ENCODE measurements at places on chromosomes 4 and X.

GRCh38 chrX:154661899-154662298 is 8.5 kb upstream of the CTAG2 start:
- no peak for DNase-seq

- no peak for DNase-seq
Measured at GRCh38 chr4:21835712-21836111, 112.9 kb downstream of the KCNIP4 start.

GRCh38 chr4:141180991-141181761 is 39.5 kb upstream of the ZNF330 start:
- no peak for DNase-seq

DNA sequence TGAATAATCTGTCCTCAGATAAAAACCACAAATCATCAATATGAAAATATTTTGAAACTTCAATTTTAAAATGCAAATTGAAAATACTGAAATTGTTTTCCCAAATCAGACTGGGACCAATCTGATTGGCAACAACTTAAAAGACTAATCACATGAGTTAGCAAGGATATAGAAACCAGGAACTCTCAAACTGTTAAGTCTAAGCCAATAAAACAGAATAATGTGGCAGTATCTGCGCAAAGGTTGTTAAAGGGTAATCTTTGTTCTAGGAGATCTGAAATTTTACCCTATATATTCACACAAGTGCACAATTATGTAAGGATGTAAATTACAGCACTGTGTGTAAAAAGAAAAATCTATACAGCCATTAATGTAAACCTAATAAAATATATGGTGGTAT is 29.7 kb downstream of the EIF4E start:
- no peak for DNase-seq

- DNase-seq: no peak
Measured at GRCh38 chr4:184697956-184698355, 35.9 kb downstream of the CENPU start.

GRCh38 chr4:24754571-24754970 is 40.8 kb upstream of the SOD3 start:
- DNase-seq: no peak

DNA sequence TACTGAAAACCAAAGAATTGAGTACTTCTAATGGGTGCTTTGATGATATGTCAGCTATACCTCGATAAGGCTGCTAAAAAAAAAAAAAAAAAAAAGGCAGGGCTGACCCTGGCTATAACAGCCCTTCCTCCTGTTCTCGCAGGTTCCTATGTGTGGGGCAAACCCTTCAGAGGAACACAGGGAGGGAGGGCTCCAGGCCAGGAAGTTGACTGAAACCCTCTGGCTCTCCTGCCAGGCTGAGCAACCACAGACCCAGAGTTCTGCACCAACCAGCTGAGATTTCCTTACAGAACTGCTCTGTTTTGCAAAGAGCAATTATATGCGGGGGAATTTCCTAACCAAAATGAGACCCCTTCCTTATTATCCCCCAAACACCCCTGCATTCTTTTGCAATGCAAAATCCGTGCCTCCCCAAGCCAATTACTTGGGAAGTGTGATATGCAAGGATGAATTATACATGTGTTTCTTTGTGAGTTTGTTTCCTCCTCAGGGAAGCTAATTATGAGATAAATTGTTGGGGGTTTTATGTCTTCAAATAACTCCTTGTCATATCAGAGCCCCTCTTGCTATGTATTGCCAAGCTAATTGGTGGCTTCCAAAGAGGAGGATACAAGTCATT is 45.6 kb downstream of the PDHA1 start:
- no peak for DNase-seq

DNA sequence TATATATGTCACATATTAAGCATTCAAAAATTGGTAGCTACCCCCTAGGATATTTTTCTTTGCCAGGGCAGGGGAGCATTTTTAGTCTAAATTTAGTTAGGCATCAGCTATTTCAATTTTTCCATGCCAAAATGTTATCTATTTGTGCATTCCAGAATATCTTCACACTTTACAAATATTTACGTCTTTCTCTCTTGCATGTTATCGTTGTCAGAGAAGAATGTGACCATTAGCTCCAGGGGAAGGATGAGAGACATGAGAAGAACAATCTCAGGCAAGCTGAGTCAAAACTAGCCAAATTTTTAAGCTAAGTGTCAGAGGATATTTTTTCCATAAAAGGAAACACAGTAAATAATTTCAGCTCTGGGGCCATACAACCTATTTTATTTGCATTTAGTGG is 885.0 kb upstream of the EPHA5 start:
- no peak for DNase-seq

- no peak for DNase-seq
Measured at GRCh38 chrX:124113621-124114600, 152.4 kb downstream of the STAG2 start.

DNA sequence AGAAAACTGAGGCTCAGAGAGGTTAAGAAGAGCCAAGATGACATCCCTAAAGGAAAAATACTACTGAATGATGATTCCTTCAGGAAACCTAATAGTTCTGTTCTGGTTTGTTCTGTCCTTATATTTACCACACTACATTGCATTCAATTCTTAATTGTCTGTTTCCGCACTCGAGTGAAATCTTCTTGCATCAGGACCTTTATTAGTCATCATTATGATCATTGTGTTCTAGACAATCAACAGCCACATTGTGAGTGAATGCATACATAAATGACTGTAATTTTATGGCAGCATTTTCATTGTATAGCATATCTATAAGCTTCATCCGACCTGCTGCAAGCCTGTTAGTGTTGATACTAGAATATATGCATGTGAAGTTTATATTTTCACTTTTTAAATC is 156.7 kb upstream of the FAM241A start:
- DNase-seq: no peak

DNA sequence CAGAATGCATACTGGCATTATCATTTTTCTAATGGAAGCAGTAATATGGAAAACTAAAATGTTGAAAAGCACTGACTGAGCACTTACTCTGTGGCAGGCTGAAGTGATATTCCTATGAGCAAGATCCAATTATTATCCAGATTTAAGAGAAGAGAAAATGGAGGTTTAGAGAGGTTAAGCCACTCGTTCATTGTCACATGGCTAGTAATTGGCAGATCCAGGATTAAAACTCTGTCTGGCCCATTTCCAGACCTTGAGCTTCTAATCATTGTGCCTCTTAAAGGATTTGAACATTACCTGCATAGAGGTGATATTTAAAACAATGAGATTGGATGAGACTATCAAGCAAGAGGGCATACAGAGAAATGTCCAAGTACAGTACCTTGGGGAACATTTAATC is 80.6 kb downstream of the MFAP3L start:
- DNase-seq: no peak

DNA sequence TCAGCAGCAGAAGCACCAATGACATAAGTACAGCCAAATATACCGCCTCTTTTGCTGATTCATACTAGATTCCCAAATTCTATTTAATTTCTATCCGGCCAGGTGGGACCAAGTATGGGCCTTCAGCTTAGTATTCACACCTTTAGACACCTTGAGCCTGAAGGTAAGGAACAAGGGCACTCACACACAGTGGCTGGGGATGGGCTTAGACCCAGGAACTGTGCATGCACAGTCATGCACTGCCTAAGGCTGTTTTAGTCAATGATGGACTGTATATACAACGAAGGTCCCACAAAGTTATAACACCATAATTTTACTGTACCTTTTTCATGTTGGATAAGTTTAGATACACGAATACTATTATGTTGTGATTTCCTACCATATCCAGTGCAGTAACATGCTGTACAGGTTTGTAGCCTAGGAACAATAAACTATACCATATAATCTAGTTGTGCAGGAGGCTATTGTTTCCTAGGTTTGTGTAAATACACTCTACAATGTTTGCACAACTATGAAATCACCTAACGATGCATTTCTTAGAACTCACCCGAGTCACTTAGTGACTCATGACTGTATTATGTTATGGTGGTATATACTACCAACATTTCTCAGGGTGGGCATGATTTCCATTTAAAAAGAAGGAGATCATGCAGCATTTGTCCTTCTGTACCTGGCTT is 9.7 kb upstream of the CLNK start:
- DNase-seq: no peak

GRCh38 chr4:41428601-41429279 is 109.2 kb upstream of the LIMCH1 start:
- DNase-seq: no peak

DNA sequence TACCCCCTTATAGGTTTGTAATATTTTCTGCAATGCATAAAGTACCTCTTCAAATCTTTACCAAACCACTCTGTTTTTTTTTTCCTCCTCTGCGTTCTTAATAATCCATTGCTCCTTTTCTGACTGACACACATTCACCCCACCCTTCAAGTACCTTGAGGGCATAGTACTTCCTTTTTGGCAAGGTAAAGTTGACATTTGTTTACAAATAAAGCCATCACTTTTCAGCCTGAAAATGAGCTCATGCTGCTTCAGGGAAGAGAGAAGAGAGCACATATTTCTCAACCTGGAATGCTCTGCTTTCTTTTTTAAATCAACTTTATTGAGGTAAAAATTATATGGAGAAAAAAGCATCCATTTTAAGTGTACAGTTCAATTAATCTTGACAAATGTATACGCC is 113.9 kb downstream of the AGTR2 start:
- DNase-seq: no peak

DNA sequence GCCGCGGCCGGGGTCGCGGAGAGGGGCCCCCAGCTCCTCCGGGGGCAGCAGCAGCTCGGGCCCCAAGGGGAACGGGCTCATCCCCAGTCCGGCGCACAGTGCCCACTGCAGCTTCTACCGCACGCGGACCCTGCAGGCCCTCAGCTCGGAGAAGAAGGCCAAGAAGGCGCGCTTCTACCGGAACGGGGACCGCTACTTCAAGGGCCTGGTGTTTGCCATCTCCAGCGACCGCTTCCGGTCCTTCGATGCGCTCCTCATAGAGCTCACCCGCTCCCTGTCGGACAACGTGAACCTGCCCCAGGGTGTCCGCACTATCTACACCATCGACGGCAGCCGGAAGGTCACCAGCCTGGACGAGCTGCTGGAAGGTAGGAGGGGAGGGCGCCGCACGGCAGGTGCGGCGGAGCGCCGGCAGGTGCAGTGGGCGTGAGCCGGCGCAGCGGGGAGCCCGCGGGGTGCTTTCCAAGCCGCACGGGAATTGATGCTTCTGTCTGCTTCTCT is 886 bp downstream of the DCLK2 start:
- DNase-seq: peak; percentile 86

- DNase-seq: no peak
Measured at GRCh38 chrX:4265036-4265435, 551.6 kb upstream of the PRKX start.

DNA sequence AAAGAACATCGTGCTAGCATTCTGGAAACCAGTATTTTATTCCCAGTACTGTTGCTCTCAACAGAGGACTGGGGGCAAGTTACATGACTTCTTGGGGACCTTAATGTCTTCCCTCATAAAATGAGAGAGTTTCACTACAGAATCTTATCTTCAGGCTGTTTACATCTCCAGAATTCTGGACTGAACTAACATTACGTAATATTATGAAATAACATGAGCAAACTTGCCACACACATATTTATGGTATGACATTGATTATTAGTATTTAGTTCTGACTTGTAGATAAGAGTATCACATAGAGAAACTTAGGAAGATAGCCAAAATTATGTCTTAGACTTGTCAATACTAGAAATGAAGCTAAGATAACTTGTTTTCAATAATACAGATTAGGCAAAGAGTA is 68.0 kb downstream of the NFKB1 start:
- no peak for DNase-seq

- DNase-seq: no peak
Measured at GRCh38 chrX:135522878-135523693, 2.6 kb downstream of the INTS6L start.

- no peak for DNase-seq
Measured at GRCh38 chr4:37666625-37667071, 19.5 kb downstream of the RELL1 start.

- DNase-seq: no peak
Measured at GRCh38 chr4:161696944-161697343, 466.9 kb downstream of the FSTL5 start.

- DNase-seq: no peak
Measured at GRCh38 chrX:154693394-154693793, 40.0 kb upstream of the CTAG2 start.

- no peak for DNase-seq
Measured at GRCh38 chr4:130576218-130576617, 1480.3 kb downstream of the C4orf33 start.

GRCh38 chr4:3247399-3248177 is 1.4 kb upstream of the MSANTD1 start:
- DNase-seq: no peak

- DNase-seq: no peak
Measured at GRCh38 chr4:88583631-88584470, 8.4 kb upstream of the HERC3 start.

GRCh38 chrX:17374619-17375366 is at the start of gene NHS:
Gene NHS (plus strand): TSS chrX:17375200. CDS start chrX:17375758, 558 bp downstream.
- DNase-seq: peak; percentile 52

- DNase-seq: no peak
Measured at GRCh38 chr4:14879683-14880082, 122.6 kb upstream of the CPEB2 start.

GRCh38 chr4:41575665-41576064 is 37.7 kb downstream of the LIMCH1 start:
- DNase-seq: no peak

GRCh38 chr4:152269448-152270191 is 266.3 kb downstream of the FBXW7 start:
- no peak for DNase-seq

- DNase-seq: no peak
Measured at GRCh38 chr4:71269233-71269632, 69.6 kb upstream of the SLC4A4 start.

DNA sequence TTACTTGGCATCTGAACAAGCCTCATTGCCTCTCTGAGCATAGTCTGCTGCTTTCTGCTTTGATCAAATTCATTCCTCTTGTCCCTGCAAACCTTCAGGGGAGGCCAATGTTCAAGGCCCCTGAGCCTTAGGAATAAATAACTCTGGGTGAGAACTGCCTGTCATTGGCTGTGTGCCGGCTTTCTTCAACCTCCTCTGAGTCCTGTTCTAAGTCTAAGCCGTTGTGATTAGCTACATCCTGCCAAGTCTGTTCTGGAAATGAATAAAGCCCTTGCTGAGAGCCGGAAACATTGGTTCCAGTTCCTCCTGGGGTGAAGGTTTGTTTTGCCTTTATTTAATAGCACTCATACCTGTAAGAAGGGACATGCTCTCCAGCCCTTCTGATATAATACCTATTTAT is 13.8 kb downstream of the RNF4 start:
- DNase-seq: no peak

DNA sequence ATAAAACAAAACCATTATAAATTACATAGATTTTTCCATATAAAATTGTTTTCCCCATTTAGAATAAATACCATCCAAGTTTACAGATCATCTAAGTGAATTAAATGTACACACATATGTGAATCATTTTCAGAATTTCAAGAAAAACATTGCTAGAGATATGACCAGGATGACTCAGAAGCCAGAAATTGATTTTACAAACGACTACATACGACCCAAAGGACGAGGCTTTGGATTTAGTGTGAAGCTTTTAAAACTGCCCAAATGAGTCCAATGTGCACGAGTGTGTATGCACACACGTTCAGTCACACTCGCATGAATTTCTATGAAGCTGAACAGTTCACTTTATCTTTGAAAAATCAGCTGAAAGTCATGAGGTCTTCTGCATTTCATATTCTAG is 37.9 kb downstream of the MFAP3L start:
- no peak for DNase-seq

All from pancreas (tissue), 10 donors.